ENCODE measurements at places on chromosomes 3 and 15. TPM values are rescaled to one million over a fixed set of nuclear protein-coding genes. Genes with fewer than 3 reads are reported as not detected.

DNA sequence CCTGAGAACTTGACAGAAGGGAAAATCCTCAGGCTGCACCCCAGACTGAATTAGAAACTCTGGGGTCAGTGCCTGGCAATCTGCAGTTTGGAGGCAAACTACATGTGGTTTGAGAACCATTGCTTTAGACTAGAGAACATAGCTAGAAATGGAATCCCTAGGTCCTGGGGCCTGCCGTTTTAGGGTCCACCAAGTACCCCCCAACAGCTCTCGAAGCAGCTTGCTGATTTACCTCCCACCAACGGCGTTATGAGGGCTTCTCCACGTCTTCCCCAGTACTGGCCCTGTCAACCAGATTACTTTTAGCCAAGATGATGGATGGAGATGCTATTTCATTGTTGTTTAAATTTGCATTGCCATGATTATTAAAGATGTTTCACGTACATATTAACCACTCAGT is 272.5 kb downstream of the XXYLT1 start:
- DNase-seq, result no peak

GRCh38 chr3:102530415-102531181 is 95.8 kb downstream of the ZPLD1 start:
- no peak for DNase-seq

- no peak for DNase-seq
Observed at GRCh38 chr15:65978110-65978509, 108.8 kb downstream of the RAB11A start.

- DNase-seq, result no peak
Observed at GRCh38 chr3:132925256-132925930, 112.8 kb upstream of the TMEM108 start.

- no peak for DNase-seq
Observed at GRCh38 chr3:18097989-18098388, 327.1 kb downstream of the SATB1 start.

DNA sequence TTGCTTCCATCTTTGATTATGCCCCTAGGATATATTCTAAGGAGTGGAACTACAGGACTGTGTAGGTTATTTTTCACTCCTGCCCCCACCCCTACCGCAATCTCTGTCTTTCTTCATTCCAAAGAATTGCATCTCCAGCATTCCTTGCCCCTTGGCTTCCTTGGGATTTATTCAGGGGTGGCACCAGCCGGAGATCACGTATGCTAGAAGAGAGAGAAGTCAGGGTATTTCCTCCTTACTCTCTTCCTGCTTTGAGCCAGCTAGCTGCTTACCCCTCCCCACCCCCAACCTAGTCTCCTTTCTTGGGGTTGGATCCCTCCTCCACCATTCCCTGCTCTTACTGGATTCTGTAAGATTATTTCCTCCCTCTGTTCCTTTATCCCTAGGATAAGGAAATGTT is 35.0 kb upstream of the DENND4A start:
- DNase-seq, result no peak

DNA sequence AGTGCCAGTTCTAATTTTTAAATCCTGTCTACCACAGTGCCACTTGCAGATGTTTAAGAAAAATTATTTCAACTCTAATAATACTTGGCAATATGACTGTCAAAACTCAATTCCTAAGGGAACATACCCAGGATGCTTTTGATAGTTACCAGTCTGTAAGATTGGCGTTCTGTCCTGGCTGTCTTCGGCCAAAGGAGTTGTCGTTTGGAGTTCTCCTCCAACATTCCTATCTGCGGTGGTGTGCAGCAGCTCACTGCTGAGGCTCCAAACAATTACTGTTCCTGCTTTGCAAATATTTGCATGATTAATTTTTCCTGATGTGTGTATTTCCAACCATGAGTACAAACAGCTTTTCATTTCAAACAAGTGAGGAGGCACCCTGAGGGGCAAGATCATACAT is 330.8 kb upstream of the DPH6 start:
- no peak for DNase-seq

DNA sequence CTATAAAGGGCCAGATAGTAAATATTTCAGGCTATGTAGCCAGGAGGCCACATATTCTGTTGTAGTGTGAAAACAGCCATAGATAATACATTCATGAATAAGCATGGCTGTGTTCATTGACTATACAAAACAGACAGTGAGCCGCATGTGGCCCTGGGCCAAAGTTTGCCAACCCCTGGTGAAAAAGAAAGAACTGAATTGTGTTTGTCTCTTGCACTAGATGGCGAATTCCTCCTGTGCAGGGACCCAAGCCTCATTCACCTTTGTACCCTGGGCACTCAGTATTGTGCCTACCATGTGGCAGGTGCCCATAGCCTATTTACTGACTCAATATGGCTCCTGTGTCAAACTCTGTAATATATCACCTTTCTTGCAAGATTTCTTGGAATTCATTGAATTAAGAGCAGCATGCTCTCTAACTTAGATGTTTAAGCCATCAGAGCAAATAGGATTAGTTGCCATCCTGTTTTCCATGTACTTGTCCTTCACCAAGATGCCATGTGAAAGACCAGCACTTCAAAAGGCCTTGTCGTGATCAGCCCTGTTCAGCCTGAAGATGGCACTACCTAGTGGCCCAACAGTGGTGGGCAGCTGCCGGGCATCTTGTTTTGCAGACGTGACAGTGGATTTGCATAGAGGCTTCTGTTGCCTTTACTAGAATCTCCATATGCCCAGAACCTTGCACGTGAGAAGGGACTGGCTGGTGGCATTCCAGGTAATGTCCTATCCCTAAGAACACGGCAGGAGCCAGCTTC is 50.9 kb upstream of the CMTM7 start:
- DNase-seq, result no peak

GRCh38 chr15:75131269-75131643 is 70.4 kb upstream of the C15orf39 start:
- DNase-seq, result no peak

DNA sequence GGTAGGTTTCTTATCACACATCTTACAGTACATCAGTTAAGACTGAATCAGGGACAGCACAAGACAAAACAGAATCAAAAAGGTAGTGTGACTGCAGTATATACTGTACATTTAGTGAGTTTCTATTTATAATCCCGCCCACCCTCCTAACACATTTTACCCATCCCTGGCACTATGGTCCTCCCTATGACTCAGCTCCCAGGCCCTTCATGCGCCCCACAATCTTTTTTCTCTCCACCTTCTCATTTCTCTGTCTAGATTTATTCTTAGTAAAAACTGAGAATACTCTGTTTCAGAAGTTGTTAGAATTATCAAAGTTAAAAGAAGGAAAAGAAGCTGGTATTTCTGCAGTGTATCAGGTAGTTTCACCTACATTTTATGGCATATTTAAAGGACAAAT is 427.3 kb downstream of the CNTN4 start:
- DNase-seq, result no peak

GRCh38 chr3:43364494-43364893 is 78.2 kb downstream of the SNRK start:
- DNase-seq, result no peak

DNA sequence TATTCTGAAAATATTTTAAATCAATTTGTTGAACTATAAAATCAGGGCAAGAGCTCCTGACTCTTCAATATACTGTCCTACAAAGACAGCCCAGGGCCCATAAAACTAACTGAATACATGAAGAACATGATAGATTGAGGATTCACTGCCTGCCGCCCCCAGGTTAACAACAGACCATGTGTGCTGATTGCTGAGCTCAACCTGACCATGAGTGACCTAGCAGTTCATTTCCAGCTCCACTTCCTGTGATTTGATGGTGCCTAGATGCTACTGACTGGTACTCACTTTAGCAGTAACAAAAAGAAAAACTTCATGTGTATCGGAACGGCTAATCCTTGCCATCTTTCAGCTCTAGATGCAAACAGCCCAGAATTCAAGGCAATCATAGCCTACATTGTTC is 9.6 kb upstream of the KLF13 start:
- no peak for DNase-seq

Gene TRIM71
- 7.1 TPM for polyA plus RNA-seq

Gene GCNT3
- polyA plus RNA-seq, result 0.94 TPM

Gene MOBP
- 0.04 TPM for polyA plus RNA-seq

Gene FOXB1
- polyA plus RNA-seq, result 0.09 TPM

Gene PPM1L
- polyA plus RNA-seq, result 7.1 TPM

Gene FAM81A
- polyA plus RNA-seq, result 19.9 TPM
